Activated T-cell treated with anti-CD3 and anti-CD28 coated beads, Interleukin-2, amount 50 U/mL, for 4 hours (primary cell): ENCODE measurements at places on chromosomes 2 and 18.

- no peak for DNase-seq
These were observed 20.3 kb downstream of the KCNG2 start for GRCh38 chr18:79818036-79818435.

GRCh38 chr18:64659196-64659595 lies 510.3 kb upstream of the LINC00305 start:
- DNase-seq, result no peak

DNA sequence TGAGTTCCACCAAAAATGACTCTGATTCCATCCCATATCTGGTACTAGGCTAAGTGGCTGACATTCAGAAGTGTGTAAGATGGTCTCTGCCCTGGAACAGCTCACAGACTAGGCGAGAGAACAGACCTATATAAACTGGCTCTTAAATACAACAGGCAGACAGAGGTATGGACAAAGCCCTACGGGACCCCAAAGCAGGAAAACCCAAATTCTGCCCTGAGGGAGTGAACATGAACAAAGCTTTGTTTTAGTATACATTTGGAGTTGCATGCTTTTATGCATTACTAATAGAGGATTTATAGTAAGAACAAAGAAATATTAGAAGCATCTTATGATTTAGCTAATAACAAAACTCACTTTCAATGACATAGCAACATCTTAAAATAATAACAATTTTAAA lies 25.1 kb downstream of the GDF7 start:
- no peak for DNase-seq

DNA sequence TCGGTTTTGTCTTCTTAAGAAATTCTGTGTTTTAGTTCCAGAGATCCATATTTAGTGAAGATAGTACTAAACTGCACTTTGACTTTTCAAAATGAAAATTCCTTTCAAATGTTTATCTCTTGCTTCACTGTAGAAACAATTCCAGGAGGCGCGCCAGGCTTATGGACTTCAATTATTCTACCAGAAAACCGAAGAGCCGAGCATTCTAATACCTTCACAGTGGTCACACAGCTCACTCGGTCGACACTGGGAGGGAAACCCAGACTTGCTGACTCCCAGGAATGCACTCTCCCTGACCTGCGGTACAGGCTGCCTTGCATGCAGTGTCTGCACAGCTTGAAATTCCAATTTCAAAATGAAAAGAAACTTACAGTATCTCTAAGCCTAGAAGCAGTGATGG lies 119.9 kb upstream of the PIEZO2 start:
- no peak for DNase-seq

DNA sequence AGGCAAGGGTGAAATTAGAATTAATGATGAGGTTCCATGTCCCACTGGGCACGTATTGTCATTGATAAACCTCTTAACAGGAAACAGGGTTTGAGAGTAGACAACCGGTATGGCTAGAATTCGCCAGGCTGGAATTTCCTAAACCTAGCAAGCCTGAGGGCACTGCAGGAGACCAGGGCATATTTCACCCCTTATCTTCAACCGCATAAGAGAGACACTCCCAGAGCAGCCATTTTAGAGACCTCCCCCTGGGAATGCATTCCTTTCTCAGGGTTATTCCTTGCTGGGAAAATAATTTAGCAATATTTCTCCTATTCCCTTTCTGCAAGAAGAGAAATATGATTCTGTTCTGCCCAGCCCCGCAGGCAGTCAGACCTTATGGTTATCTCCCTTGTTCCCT lies 334.6 kb upstream of the LYPD1 start:
- no peak for DNase-seq

DNA sequence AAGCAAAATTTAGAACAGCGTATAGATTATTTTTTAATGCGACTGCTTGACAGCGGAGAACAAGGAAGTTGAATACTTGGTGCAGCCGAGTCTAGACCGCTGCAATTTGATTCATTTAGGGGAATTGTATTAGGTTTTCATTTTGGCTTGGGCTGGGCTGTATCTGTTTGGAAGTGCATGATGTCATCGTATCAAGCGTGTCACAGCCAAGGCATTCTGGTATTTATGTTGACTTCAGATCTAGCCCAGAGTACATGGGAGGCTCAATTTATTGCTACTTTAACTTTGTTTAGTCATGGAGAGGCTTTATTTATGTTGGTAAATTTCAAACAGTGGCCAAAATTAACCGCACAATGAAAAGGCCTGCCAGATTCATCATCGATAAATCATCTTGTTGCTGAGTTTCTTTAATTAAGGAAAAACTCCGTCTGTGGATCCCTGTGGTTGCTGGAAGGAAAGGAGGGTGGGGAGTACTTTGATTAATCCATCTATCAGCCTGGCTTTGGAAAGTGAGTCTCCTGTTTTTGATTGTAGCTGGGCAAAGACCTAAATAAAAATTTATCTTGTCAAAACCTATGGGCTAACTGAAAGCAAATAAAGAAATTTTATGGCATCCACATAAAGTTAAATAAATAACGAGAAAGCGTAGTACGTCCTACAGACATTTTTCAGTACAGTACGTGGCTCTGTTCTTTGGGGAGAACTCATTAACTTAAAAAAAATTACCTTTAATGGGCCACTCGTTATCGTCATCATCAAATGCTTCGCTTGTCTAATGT lies 230.4 kb upstream of the SPRED2 start:
- no peak for DNase-seq

- DNase-seq, result no peak
These were observed 48.3 kb upstream of the NRP2 start for GRCh38 chr2:205633994-205634393.

DNA sequence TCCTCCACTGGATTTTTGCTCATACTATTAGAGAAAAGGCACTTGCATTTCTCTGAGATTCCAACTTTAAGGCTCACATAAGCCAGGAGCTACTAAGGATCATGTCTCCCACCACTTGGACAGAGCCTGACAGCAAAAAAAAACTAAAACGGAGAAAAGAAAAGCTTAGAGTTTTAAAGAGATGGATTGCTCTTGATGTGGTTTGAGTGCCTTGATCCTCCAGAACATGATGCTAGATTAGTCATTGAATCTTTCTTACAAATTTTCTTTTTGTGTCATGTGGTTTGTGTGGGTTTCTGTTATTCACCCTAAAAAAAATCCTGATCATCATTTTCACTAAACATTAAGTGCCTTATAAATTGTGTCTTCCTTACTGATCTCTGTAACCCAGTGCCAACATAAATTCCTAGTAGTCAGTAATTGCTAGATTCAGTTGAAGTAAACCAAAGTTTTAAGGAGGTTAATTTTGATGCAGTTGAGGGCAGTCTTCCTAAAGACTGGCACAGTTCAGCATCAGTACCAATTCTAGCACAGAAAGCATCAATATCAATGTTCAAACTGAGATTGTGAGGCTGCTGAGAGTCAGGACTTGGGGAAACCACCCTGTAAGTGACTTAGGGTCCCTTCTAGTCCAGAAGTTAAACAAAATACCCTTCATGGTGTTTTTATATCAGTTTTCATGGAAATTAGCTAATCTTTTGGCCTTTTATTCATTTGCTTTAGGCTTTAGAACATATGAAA lies 206.3 kb downstream of the RAD51AP2 start:
- no peak for DNase-seq

DNA sequence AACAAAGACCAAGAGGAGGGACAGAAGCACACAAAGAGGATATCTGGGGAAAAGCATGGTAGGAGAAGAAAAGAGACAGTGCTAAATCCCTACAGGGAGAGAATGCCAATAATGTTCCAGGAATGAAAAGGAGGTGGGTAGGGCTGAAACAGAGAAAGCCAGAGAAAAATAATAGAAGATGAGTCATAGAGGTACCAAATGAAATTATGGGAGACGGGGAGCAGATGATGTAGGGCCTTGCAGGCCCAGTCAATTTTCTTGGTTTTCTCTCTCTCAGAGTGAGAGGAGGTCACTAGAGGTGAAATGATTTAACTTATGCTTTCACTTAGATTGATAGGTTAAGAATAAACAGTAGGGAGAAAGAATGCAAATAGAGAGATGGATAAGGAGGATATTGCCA lies 61.5 kb downstream of the RPRM start:
- DNase-seq, result no peak

DNA sequence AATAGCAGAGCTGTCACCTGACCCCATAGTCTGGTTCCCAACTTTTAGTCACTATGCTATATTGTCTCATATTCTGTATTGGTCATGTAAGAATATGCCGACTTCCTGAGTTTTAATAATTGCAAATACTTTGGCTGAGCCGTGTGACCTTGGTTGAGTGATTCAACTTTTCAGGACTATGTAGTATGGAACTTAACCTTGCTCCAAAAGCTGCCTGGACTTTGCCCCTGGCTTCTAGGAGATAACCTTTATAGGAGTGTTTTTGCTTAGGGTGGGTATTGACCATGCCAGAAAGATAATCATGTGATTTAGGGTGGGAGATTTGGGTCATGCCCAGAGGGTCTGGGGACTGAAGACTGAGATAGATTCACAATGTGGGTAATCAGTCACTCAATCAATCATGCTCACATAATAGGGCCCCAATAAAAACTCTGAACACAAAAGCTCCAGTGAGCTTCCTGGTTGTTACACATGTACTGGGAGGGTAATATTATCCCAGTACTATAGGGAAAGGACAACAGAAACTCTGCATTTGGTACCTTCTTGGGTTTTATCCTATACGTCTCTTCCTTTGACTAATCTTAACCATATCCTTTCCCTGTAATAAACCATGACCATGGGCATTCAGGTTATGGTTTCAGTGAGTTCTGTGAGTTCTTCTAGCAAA lies 235.6 kb downstream of the RNF152 start:
- no peak for DNase-seq

- DNase-seq, result no peak
These were observed 219.2 kb downstream of the LRP1B start for GRCh38 chr2:141911485-141912066.

DNA sequence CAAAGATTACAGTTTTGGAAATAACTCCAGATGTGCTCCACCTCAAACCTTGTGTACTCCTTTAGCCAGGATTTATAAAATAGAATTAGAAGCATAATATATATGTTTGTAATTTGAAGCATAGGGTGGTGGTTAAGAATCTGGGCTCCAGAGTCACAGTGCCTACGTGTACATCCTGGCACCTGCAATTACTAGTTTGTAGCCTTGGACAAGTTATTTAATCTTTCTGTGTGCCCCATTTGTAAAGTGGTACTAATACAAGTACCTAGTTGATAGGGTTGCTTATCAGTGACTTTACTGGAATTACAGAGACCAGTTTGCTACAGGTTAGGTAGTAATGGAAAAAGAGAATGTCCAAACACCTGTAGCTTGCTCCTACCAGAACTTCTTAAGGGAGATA lies 28.6 kb downstream of the EML4 start:
- DNase-seq, result no peak

DNA sequence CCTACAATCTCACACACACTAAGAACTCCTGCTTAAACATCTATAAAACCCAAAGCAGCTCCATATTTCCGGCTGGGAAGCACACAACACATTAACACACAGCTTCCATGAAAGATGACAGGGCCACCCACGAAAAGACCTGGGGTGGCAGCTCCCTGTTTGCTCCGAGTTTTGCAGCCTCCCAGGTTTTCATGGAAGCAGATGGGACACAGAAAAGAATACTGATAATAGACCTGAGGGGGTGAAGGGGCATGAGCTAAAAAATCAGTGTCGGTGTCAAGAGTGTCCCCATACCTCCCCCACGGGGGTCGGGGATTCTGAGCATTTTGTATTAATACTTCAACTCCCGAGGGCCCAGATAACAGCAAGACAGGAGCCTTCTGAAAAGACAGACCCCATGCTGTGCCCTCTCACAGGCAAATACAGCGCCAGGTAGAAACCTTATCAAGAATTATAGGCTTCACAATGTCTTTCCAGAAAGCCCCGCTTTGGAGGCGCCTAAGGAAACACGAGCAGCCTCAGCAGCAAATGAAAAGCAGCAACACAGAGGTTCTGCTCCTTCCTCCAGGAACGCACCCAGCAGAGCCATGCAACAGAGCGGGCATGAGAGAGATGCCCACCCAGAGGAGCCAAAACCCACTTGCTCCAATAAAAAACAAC lies 50.5 kb downstream of the ZNF516 start:
- no peak for DNase-seq

GRCh38 chr2:31057691-31058090 lies 80.5 kb downstream of the GALNT14 start:
- DNase-seq, result no peak
